SW 1271 (cell line): ENCODE measurements at places on chromosomes 2 and 18.

DNA sequence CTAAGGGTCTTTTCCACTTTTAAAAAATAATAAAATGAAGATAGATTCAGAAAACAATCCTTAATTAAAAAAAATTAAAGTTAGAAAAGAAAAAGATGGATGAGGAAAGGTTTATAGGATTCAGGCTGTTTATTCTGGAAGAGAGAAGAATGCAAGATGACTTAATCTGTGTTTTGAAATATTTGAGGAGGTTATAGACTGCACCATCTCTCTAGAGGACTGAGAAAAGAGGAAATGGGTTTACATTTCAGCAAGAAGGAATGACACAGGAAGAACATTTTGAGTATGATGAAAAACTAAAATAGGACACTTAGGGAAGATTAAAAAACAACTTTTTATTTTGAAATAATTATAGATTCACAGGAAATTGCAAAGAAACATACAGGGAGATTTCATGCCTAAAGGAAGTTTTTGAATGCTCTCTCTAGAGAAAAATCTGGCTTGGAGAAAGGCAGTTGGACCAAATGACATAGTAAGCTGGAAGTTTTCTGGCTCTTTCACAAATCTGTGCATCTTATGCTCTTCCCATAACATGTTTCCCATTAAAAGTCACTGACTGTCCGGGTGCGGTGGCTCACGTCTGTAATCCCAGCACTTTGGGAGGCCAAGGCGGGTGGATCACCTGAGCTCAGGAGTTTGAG, 75.0 kb downstream of the CERS6 start:
- no peak for DNase-seq

DNA sequence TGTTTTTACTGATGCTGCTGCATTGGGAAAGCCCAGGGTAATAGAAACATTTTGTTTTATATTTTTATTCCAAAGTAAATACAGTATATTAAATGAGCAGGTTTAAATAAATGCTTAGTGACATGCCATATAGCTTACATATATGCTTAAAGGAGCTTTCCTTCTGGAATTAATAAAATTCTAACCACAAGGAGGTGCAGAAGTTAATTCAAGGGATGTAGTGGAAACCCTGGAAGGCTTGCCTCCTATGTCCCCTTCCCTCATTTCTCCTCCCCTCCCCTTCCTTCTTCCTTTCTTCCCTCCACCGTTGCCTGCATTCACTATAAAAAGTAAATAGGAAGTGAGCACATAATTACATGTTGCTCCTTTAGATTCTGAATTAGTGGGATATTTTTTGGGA, 96.3 kb downstream of the UBE2E3 start:
- no peak for DNase-seq

- DNase-seq, result no peak
These were observed 140.5 kb upstream of the HNRNPA3 start for GRCh38 chr2:177072090-177072489.

DNA sequence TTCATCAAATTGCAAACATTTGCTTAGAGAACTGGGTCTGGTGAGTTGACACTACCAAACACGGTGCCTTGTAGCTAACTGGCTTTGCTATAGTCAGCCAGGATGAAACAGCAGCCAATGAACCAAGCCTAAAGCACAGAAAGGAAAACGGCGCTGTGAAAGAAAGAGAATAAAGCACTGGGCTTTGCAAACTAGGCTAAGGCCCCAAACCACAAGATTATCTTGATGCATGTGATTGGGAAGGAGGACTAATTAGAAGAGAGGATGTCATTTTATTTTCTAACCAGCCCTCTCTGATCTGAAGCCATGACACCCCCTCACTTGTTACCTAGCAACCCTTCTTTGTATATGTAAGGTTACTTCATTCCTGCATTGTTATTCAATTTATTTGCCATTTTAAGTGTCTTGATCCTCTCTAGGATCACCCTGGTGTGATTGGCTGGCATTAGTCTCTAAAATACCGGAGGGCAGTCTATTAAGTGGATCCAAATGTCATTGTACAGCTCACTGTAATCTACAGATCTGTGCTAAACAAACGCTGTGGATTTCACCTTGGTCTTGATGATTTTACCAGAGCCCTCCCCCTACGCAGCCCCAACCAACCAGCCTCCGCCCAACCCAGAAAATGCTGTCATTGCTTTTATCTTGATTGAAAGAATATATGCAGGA, 395.4 kb upstream of the ACVR2A start:
- DNase-seq, result no peak

DNA sequence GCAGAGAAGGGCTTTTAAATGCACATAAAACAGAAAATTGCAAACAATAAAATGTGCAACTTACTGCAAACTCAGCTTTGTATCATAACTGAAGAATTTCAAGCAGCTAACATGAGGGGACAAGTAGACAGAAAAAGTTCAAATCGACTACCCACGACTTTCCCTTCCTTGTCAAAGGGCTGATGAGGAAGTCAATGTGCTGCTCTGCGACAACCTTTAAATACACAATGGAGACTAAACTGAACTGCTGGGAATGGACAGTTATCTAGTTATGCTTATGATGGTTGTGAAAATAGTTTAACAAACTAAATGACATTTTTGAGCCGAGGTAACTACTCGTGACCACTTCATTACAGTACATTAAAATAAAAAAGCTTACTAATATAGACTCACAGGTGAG, 84.1 kb downstream of the INO80D start:
- DNase-seq, result no peak

GRCh38 chr2:96256611-96257113, 9.1 kb downstream of the TMEM127 start:
- DNase-seq, result no peak

- DNase-seq, result no peak
These were observed 2.3 kb downstream of the MSL3B start for GRCh38 chr2:233865838-233866237.

DNA sequence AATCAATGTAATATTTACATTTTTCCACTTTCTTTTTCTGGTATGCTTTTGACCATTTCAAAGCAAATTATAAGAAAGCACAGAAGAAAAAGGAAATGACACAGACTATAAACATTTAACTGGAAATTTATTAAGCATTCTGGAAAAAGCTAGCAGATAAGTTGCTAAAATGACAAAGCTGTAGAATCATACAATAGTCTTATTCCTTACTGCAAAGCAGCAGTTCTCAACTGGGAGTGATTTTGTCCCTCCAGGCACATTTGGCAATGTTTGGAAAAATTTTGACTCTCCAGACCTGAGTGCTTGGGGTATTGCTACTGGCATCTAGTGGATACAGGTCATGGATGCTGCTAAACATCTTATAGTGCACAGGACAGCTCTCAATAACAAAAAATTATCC, 75.1 kb downstream of the MBD5 start:
- no peak for DNase-seq

DNA sequence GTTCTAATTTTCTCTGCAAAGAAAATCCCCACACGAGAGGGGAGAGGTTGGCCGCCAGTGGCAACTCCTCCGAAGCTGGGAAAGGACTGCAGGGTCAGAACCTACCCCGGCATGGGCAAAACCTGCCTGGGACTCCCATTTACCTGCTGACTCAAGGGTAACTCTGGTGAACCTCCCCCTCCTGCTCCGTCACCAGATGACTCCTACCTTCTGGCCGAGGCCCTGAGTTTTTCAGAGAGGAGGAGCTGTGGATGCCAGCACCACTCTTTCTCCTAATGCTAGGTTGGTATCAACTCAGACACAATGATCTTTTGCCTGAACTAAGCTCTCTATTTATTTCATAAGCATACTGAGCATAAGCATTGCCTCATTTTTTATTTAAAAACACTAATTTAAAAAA, 96.6 kb downstream of the ALPK2 start:
- no peak for DNase-seq

DNA sequence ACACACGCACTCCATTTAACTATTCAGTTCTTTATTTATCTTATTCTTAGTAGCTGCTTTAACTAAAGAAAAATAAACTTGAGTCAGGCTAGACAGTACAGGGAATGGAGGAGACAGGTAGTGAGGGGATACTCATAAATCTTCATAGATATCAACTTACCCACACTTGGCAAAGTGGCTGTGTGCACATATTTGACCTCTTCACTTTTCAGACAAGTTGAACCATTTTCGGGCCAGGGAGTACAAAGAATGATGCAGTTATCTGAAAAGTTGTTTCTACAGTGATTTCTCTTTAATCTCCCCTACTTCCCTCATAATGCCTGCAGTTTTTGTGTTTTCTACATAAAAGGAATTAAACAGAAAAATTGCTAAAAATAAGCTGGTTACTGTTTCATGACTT, 307.5 kb downstream of the GULP1 start:
- no peak for DNase-seq

DNA sequence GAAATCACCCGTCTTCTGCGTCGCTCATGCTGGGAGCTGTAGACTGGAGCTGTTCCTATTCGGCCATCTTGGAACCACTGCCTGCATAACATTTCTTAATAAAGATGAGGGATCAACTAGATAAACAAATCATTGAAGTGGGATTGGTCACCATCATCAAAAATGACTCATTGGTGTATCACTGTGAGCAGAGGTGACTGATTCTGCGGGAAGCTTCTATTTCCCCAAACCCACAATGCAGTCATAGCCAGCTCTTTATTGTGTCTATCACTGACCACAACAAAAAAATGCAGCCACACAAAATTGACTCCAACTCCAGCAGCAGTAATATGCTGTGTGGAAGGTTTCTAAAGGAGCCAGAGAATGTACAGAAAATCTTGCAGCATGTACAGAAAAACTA, 630.7 kb upstream of the HS6ST1 start:
- DNase-seq, result no peak

- DNase-seq, result no peak
These were observed 62.7 kb downstream of the BIN1 start for GRCh38 chr2:127044165-127044718.

- no peak for DNase-seq
These were observed 38.4 kb downstream of the EIF4E2 start for GRCh38 chr2:232588680-232589585.

DNA sequence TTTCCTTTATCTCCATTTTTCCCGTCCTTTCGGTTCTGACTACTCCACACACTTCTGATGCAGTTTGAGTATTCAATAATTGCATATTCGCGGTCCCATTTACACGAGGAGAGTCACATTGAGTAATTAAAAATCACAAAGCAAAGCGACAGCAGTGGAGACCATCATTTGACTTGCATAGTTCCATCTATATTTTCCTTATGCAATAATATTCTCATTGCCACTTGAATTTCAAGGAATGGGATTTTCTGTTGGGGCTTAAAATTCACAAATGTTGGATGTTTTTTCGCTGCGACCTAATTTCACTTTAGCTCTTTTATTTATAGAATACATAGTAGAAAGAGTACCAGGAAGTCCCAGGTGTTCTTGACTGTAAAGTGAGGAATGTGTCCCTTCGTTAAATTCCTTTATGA, 186.8 kb downstream of the ZEB2 start:
- DNase-seq, result no peak

GRCh38 chr18:31744321-31745067, 16.2 kb downstream of the SLC25A52 start:
- no peak for DNase-seq

DNA sequence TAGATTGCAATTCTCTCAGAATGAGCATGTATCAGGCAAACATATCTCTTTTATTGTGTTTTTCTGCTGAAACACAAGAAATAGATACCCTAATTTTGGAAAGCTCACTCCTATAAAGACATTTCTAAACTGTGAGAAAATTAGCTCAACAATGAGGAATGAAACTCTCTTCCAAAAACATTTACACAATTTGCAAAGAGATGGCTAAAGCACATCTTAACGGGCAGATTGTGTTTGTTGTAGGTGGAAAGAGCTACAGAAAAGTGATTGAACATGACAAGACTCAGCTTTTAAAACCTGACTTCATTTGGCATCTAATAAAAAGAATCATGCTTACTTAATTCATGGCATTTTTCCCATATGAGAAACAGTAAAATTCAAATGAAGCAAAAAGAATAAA, 175.0 kb upstream of the SLC39A10 start:
- DNase-seq, result no peak

GRCh38 chr2:23269747-23270146, 115.2 kb upstream of the KLHL29 start:
- no peak for DNase-seq

- no peak for DNase-seq
These were observed 14.7 kb downstream of the PMS1 start for GRCh38 chr2:189799030-189799331.

DNA sequence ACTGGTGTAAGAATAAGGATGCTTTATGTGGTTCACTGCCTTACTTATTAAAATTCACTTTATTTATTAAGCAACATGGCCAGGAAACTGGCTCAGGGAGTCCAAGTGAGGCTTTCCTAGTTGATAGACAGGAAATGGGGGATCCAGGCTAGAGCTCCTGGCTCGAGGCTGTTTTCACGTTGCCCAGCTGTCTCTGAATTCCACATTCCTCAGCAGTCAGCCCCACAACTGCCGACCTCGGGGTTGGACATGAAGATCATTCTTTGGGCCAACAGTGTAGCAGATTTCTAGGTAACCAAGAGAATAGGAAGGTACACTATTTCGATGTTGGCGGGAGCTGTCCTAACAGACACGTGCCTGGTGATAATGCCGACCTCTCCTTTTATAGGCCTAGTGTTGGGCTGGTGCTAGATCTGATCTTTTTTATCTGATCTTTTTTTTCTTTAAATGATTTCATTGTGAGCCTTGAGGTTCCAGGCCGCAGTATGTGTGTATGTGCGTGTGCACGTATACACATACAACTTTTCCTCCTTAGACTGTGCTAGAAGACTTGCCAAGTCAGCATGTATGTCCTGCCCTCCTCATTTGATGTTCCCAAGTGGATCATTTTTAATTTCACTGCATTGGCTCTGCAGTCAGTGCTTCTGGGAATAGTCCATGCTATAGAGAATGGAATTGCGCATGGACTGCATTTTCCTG, 103.5 kb downstream of the CABLES1 start:
- DNase-seq, result no peak

GRCh38 chr2:171943869-171944268, 21.6 kb downstream of the HAT1 start:
- DNase-seq, result no peak

DNA sequence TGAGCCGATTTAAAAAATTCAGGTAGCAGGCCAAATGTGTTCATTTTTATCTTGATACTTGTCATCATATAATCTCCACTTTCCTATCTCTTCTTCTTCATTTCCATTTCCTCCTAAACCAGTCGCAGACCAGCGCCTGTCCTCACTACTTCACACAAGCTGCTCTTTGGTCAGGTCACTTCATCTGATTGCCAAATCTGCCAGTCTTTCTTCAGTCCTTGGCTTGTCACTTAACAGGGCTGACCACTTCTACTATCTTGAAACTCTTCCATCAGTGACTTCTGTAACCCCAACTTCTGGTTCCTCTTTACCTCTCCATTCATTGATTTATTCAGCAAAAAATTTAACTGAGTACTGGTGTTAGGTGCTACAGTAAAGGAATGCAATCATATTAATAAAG, 18.0 kb upstream of the SPRED2 start:
- no peak for DNase-seq
